ENCODE measurements at places on chromosomes 7 and 10. TPM values are rescaled to one million over a fixed set of nuclear protein-coding genes. Genes with fewer than 3 reads are reported as not detected.

The MYO3A gene
- total RNA-seq: 0.25 TPM

The VENTX gene
- total RNA-seq: 0.98 TPM

The GIMAP2 gene
- 9.6 TPM for total RNA-seq

The MOGAT3 gene
- not detected for total RNA-seq

The ENKUR gene
- not detected for total RNA-seq

The OR2A7 gene
- total RNA-seq: 7.4 TPM

The CPN1 gene
- total RNA-seq: not detected

The ELN gene
- 38.3 TPM for total RNA-seq

The TFEC gene
- 4.7 TPM for total RNA-seq

Data from vagina (tissue), 2 donors.